Spinal cord (tissue), 10 donors: ENCODE measurements at places on chromosomes 7 and 10.

DNA sequence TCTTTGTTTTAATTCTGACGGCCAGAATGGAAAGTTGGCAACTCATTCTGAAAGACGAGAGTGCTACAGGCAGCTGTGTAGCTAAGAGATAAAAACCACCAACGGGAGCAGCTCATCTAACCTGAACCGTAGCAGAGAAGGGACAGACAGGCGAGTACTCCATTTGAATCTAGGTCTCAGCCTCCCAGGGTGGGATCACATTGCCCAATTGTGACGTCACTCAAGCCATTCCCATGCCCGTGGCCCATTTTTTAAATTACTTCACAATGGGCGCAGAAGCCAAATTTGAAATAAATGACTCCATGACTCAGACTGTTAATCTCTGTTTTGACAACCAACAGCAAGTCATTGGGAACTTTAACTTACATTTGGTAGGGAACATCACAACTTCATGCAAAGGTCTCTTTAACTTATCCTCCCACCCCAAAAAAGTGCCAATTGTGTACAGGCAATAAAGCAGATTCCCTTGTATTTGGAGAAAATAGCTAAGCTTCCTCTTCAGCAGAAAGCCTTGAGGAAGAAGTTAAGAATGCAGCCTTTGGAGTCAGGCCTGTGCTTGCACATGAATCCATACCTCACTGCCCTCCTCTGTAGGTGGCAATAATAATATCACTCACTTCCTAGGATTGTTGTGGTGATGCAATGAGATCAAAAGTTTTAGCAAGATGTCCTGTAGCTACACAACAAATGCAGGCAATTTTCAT, 93.2 kb upstream of the KIF5B start:
- no peak for DNase-seq

- no peak for DNase-seq
Observed at GRCh38 chr10:100735337-100736143, 9.8 kb upstream of the PAX2 start.

DNA sequence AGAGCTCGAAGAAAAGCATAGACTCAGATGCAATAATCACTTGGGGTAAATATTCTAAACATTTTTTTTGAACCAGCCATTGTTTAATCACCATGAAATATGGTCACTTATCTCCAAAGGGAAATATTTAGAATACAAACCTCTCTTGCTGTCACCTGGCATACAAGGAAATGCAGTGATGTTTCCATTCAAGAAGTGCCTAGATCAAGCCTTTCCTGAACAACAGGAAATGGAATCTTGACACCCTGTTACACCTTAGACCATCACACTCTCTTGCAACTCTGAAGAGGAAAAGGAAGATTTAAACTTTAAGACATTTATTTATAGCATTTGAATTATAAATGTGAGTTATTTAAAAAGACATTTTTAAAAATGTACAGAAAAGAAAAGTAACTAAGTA, 263.0 kb upstream of the BMPER start:
- no peak for DNase-seq

- no peak for DNase-seq
Observed at GRCh38 chr7:99667179-99667578, 12.6 kb downstream of the CYP3A5 start.

GRCh38 chr10:16234916-16235315, 201.9 kb upstream of the PTER start:
- peak; percentile 59 for DNase-seq

- DNase-seq = no peak
Observed at GRCh38 chr7:36472141-36472729, 82.6 kb downstream of the ANLN start.

GRCh38 chr7:67209256-67209655, 212.6 kb downstream of the TYW1 start:
- DNase-seq = no peak

DNA sequence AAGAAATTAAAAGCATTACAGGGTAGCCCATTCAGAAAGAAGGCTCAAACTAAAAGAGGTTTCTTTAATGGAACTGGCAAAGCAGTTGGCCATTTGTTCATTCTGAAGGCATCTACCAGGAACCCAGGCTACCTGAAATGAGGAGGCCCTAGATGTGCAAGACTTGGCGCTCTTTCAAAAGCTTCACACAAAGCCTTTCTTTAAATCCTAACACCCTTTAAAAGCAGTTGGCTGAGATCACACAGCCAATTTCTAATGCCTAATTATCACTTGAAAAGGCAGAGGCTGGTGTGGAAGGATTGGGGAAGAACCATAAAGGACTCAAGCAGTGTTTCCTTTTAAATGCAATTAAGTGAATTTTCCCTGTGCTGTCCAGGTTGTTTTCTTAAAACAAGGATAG, 23.2 kb downstream of the PPP1R17 start:
- peak; percentile 64 for DNase-seq

DNA sequence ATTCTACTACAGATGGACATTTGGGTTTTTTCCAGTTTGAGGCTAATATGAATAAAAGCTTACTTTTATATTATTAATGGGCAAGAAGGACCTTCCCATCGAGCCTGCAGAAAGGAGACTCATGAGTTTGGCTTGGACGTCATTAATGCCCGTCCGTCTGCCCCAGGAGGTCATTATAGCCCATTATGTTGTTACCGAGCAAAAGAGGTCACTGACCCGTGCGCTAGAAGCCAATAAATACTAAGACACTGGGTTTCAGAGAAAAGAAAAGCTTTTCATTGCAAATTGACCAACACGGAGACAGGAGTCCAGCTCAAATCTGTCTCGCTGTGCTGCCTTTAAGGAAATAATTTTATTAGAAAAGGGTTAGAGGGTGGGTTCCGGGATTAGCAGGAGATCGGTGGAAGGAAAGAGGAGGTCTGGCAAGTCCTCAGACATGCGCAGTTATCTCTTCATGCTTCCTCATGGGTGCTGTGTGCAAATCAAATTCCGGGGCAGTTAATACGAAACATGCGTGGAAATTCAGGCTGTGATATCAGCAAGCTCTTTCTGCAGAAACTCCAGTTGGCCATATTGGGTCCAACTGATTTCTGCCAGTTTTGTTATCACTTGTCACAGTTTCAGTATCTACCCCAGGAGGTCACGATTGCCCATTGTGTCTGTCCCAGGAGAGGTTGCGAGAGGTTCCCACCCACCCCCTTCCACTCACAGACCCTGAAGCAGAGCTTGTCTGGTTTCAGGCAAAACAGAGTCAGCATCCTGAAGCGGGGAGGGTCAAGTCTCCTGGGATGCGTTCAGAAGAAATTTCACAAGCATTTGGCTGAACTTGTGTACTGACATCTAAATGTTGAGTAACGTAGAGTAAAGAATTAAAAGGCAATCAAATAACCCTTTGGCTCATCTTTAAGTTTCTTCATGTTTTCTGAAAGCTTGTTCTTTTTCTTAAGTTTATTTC, 1.1 kb upstream of the GALNTL5 start:
- DNase-seq = no peak

- no peak for DNase-seq
Observed at GRCh38 chr10:83701799-83702198, 437.5 kb upstream of the GHITM start.

GRCh38 chr10:119644994-119645393, 6.2 kb upstream of the BAG3 start:
- DNase-seq = no peak

DNA sequence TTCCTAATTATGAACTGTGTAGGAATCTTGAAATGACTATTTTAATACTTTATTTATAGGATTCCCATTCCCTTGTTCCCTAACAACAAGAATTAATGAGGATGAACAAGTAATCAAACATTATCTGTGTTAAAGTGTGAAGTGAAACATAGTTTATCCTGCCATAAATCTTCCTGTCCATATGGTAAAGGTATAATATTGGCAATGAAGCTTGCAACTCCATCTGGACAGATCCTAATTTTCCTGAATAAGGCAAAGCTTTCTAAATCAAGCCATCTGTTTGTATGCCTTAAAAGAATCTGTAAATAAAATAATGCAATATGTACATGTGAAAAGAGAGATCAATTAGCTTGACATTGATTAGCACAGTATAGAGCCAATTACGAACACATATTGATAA, 529.0 kb downstream of the ANKRD7 start:
- peak; percentile 66 for DNase-seq

- DNase-seq = no peak
Observed at GRCh38 chr7:97580205-97580604, 151.7 kb upstream of the TAC1 start.

GRCh38 chr10:87860816-87861403, 2.4 kb downstream of the KLLN start:
- no peak for DNase-seq

- no peak for DNase-seq
Observed at GRCh38 chr10:86929468-86930380, 27.7 kb downstream of the MMRN2 start.

DNA sequence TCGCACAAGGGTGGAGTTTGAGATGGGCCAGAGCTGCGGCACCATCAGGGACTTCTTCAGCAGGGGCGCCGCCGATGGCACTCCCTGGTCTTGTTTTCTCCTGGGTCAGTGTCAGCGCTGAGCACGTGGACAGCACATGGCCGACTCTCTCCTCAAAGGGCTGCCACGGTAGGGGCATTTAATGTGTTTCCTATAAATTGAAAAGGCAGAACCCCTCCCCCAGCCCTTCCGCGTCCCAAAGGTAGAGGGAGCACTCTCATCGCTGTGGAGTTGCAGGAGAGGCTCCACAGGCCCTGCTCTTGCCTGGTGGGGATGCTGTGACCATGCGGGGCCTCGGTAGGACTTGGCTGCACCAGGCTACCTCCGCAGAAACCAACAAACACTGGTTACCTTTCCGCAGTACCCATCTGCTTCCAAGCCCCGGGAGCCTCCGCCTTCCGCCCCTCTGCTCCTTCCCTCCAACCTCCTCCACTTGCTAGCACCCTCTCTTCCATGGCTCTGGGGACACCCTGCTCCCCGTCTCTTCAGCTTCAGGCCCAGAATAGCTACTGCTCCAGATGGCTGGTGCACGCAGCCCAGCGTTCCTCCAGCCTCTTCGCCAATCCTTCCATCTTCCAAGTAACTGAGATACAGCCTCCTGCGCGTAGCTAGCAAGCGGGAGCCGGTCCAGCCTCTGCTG, 166.3 kb upstream of the ADCY1 start:
- DNase-seq = no peak
